ENCODE measurements at places on chromosomes 12 and 14. TPM values are rescaled to one million over a fixed set of nuclear protein-coding genes. Genes with fewer than 3 reads are reported as not detected.

Gene KNTC1
- total RNA-seq, result 10.5 TPM

Gene EML5
- 0.21 TPM for total RNA-seq

Gene AGAP2
- total RNA-seq, result 11.5 TPM

DNA sequence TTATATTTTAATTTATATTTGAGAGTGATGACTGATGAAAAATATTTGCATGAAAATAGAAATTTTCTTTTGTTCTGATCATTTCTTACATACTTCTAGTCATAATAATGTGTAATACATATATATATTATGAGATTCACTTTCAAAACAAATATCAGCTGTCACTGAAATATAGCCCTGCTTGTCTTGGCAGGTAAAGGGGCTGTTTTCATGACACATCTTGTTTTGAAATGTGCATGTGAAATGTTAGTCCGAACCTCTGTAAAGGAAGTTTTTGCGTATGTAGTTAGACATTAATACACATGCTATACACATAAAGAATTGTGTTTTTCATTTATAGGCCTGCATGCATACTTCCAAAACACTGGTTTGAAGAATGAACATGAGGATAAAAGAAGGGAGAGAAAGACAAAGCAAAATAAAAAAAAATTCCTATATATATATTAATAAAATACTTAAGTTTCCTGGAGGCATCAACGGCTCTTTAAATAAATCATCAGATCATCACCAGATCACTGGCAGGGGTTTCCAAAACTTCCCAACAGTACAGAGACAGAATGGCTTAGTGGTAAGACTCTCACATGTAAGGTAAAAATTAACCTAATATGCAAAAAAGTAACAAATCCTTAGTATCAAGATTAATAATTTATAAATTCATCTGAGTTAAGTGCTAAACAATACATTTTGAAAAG lies 60.1 kb downstream of the SEL1L start:
- peaks cover 26% of the 10 kb centered on the region for H3K36me3 ChIP-seq
- H3K4me1 ChIP-seq, result no peaks in the 10 kb centered on the region
- no peaks in the 10 kb centered on the region for H3K27me3 ChIP-seq
- no peak overlapping the region for H3K27ac ChIP-seq
- no peak overlapping the region for H3K4me3 ChIP-seq
- no peak for DNase-seq

Gene VCPKMT
- total RNA-seq, result not detected

DNA sequence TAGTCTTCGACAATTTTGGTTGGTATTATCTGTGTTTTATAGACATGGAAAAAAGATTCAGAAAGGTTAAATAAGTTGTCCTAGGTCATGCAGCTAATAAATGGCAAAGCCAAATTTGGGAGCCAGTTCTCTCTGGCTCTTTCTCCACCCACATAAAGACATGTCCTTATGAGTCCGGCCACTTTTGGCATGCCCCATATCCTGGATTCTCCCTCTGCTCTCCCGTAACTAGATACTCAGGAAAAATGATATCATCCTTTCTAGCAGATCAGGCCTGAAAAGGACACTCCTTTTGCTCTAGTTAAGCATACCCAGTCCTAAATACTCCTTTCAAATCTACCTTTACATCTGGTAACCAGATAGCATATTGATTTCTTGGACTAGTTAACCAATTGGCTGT lies 64.4 kb downstream of the TTLL5 start:
- no peak for DNase-seq
- no peaks in the 10 kb centered on the region for H3K36me3 ChIP-seq
- no peaks in the 10 kb centered on the region for H3K27me3 ChIP-seq
- H3K4me1 ChIP-seq, result peaks cover 2% of the 10 kb centered on the region
- H3K27ac ChIP-seq, result peak overlapping the region; percentile 10

- no peak overlapping the region for H3K4me3 ChIP-seq
- H3K4me1 ChIP-seq, result no peaks in the 10 kb centered on the region
- H3K27me3 ChIP-seq, result no peaks in the 10 kb centered on the region
- no peak overlapping the region for H3K27ac ChIP-seq
- H3K36me3 ChIP-seq, result no peaks in the 10 kb centered on the region
These were observed 505.1 kb upstream of the SYT1 start for GRCh38 chr12:78359520-78359919.

DNA sequence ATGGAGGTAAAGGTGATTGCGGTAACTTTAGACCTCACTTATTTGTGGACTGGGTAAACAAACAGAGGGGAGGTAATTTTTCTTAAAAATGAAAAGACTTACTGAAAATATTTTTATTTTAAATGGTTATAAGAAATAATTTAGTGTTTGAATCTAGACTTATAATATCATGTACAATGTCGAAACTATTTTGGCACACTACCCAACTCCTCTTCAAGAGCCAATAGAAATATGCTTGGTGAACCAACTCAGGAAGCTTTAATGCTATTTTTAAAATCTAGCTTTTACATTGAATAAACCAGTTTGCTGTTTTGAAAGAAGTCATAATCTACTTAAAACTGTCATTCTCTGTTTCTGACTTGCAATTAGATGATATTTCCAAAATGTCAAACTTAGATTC lies 175.8 kb upstream of the NPAS3 start:
- H3K27ac ChIP-seq, result no peak overlapping the region
- DNase-seq, result no peak
- no peak overlapping the region for H3K4me3 ChIP-seq
- no peaks in the 10 kb centered on the region for H3K36me3 ChIP-seq

Gene SCFD1
- total RNA-seq, result 41.0 TPM

DNA sequence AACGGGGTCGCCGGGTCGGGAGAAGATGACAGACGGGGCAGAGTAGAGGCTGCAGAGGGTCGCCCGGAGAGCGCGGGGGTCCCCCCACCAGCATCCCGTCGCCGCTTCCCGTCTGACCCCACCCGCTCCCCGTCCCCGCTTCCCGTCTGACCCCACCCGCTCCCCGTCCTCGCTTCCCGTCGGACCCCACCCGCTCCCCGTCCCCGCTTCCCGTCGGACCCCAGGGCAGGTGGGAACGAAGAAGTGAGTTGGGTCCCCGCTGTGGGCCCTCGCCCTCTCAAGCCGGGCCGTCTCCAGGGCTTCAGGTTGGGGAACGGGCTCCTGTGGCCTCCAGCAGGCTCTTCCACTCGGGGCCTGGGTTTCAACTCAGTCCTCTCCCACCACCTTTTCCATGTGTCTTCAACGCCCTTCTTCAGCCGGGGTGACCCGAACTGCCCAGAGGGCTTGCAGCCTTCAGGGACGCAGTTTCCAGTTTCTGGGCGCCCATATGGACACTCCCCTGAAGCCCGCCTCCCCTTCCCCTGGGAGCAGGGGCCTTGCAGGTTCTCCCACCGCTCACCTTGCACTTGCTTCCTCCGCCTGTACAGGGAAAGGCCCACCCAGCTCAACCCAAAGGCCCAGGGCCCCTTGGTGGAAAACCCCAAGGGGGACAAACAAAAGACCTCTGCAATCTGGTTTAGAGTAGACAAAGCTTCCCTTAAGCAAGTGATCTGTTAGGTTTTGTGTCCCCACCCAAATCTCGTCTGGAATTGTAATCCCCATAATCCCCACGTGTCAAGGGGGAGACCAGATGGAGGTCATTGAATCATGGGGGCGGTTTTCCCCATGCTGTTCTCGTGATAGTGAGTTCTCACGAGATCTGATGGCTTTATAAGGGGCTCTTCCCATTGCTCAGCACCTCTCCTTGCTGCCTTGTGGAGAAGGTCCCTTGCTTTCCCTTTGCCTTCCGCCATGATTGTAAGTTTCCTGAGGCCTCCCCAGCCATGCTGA lies 66.5 kb downstream of the TNFAIP2 start:
- H3K4me3 ChIP-seq, result peak overlapping the region; percentile 36
- H3K27me3 ChIP-seq, result peaks cover 5% of the 10 kb centered on the region
- no peaks in the 10 kb centered on the region for H3K4me1 ChIP-seq
- no peak overlapping the region for H3K27ac ChIP-seq
- no peaks in the 10 kb centered on the region for H3K36me3 ChIP-seq

Gene DAO
- total RNA-seq, result not detected

GRCh38 chr14:101891471-101891870 lies 72.9 kb upstream of the DYNC1H1 start:
- no peaks in the 10 kb centered on the region for H3K4me1 ChIP-seq
- no peak overlapping the region for H3K4me3 ChIP-seq
- no peak overlapping the region for H3K27ac ChIP-seq
- peaks cover 63% of the 10 kb centered on the region for H3K36me3 ChIP-seq

GRCh38 chr12:116257215-116257614 lies 20.3 kb downstream of the MED13L start:
- H3K27ac ChIP-seq, result no peak overlapping the region
- DNase-seq, result no peak
- no peaks in the 10 kb centered on the region for H3K4me1 ChIP-seq
- no peaks in the 10 kb centered on the region for H3K36me3 ChIP-seq
- no peaks in the 10 kb centered on the region for H3K27me3 ChIP-seq

DNA sequence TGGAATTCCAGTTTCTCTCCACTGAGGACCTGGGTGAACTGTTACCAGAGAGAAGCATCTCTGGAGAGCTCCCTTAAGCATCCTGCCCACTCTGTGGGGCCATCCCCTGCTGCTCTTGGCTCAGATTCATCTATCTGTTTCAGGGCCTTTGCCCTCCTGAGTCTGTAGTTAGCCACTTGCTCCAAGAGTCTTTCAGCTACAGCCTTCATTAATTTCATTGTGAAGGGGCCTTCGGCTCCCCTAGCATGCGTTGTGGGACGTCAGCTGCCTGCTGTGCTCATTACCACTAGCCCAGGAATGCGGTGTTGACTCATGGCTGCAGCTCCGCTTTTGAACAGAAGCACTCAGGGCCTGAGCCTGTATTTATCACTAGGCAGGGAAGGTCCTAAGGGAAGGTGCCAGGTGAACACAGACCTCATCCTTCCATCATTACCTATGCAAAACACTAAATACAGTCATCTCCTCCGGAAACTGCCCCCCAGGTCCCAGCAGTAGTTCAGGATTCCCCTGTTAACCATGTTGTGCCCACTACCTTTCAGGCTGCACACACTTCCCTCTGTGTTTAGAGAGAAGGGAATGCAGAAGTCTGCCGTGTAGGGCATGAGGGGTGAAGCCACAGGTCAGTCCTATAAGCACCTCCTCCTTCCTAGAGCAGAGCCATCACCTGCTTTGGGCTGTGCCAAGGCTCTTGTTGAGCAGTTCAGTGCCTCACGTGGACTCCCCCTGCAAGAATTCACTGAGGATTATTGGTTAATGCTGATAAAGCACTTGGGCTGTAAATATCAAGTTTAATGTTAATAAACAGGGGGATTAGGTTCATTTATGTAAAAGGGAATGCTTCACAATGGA lies 191.4 kb downstream of the CACNA1C start:
- H3K27ac ChIP-seq, result peak overlapping the region; percentile 65
- no peaks in the 10 kb centered on the region for H3K36me3 ChIP-seq
- no peaks in the 10 kb centered on the region for H3K4me1 ChIP-seq
- H3K27me3 ChIP-seq, result no peaks in the 10 kb centered on the region
- no peak for DNase-seq

Measured in ascending aorta (tissue), 2 donors.